ENCODE measurements at places on chromosomes 6 and 20. TPM values are rescaled to one million over a fixed set of nuclear protein-coding genes. Genes with fewer than 3 reads are reported as not detected.
A peak's percentile ranks its signal among the peaks of the same experiment; 100 is the strongest.

GRCh38 chr20:62834967-62835730, 18.3 kb downstream of the COL9A3 start:
- peak; percentile 20 for DNase-seq

DNA sequence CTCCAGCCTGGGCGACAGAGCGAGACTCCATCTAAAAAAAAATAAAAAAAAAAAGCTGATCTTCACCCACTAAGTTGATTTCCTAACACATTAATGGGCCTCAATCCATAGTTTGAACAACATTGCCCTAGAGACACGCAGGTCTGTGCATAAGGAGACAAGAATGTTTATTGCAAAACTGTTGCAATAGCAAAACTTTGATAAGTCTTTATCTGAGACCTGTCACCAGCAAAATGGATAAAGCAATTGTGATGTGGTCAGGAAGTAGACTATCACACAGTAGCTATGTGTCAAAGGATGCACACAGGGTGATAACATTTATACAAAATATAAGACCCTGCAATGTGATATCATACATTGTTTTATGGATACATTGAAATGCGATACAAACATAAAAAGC, 4.2 kb upstream of the ITPR3 start:
- DNase-seq = no peak

GRCh38 chr6:36717231-36717825, 19.7 kb downstream of the RAB44 start:
- no peak for DNase-seq

DNA sequence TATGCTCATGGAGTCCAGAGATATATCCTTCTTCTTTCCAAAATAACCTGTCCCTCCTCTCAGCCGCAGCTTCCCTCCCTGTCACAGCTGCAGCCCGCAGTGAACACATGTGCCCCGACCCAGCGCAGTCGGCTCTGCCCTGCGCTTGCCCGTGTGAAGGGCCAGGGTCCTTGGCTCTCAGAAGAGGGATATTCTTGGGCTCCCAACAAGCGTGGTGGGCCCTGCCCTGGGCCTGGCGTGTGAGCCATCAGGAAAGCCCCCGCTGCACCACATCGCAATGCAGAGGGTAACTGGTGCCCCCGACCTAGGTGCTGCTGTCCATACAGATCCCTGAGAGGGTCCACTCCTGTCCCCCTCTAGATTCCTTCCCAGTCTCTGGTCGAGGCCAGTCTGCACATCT, 65.2 kb downstream of the SSR1 start:
- DNase-seq = no peak

Gene SIRPA
- 19.5 TPM for total RNA-seq

Data from Right ventricle myocardium superior (tissue), 1 donor.